ENCODE measurements at places on chromosomes 6 and 20.

DNA sequence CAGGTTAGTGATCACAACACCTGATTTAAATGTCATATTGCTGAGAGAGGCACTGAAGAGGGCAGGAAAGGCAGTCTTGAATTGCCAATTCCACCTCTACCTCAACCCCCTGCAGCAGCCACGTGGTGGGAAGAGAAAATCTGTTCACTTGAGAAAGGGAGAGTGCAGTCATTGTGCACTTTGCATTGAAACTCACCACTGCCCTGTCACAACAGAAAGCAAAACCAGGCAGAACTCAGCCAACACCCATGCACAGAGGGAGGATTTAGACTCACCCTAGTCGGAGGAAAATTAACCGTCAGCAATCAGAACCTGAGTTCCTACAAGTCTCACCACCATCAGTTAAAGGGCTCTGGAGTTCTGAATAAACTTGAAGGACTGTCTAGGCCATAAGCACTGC is 1040.2 kb downstream of the HACE1 start:
- no peak for DNase-seq

DNA sequence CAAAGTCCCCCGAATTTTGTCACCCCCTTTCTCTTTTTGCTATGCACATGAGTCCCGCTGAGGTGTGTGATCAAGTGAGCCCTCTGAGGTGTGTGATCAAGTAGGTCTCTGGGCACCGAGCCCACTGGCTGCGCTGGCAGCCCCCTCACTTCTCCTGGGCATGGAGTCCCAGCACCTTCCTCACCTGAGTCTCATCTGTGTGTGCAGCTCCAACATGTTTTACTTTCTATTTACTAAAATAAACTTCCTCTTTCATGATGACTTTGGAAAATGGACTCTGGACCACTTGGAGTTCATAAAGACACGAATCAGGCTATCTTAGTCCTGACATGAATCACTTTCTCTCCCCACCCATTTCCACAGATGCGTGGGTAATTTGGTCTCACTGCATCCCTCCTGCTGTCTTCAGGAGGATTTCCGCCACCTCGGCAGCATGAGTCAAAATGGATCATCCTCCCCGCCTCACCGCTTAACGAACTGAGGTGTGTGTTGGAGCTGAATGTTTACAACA is 39.8 kb downstream of the PRDM1 start:
- no peak for DNase-seq

DNA sequence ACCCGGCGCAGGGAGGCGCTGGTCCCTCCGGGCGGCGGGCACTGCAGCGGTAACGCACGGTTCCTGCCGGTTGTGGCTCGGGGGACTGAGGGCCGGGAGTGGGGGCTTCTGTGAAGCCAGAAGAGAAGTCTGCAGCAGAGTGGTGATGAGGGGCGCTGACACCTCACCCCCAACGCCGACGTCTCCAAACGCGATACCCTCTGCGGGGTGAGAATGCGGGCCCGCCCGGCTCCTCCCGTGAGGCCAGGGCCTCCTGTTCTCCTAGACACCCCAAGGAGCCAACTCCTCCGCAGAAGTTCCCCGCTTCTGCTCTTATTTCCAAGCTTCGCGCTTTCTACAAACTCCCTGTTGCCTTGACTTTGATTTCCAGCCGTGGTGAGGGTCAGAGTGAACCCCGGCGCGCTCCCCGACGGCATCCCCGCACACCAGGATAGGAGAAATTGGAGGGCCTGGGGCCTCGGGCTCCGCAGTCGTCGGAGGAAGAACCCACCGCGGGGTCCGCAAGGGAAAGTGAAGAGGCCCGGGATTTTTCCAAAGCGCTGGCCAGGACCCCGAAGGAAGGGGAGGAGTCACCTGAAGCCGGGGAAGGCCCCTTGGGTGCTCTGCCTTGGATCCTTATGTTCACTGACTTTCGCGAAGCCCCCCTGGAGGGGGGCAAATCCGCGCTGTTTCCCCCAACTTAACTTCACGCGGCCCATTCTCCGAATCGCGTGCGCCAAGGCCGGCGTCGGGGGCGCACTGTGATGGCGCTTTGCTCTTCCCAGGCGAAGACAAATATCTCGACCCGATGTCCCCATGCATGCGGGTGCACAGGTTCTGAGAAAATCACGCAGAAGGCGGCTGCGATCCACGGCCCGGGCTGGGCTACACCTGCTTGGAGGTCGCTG is 3.1 kb upstream of the INSM1 start:
- no peak for DNase-seq

DNA sequence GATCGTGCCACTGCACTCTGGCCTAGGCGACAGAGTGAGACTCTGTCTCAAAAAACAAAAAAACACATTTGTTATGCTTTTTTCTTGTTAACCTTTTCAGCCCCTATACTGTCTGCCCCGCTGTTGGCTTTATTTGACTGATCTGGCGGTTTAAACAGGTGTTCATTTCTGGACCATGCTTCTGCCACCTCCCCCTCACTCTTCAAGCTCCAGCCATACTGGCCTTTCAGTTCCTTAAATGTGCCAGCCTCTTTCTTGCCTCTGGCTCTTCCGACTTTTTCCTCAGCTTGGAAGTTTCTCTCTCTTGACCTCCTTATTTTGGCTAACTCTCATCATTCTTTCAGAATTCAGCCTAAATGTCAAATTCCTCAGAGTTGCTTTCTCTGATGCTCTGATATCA is 35.2 kb upstream of the TXLNB start:
- DNase-seq, result no peak

DNA sequence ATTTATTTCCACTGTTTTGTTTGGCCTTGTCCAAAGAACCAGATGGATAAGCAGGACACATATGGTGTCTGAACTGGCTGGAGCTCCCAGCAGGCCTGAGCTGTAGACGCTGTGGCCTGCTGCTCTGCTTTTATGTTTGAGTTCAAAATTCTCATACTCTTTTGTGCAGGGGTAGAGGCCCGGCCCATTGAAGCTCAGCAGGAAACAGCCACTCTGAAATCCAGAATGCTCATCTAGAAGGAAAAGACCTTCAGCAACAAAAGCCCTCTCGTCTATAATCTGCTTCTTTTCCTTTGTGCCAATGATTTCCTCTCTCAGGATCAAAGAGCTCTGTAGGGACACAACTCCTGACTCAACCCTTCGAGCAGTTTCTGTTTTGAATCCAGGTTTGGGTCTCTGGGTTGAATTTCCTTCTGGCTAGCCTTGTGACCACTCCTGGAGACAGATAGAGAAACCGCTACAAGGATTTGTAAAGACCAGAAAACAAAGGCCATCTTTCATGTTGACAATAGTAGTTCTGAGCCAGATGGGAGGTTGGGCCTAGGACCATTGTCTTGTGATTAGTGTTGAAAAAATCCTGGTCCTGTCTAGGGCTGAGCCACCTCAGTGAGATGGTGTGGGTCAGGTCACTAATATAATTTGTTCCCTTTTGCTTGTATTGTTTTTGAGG is 446.7 kb downstream of the BCKDHB start:
- DNase-seq, result no peak

GRCh38 chr6:107740496-107741190 is 83.5 kb downstream of the SCML4 start:
- DNase-seq, result no peak

DNA sequence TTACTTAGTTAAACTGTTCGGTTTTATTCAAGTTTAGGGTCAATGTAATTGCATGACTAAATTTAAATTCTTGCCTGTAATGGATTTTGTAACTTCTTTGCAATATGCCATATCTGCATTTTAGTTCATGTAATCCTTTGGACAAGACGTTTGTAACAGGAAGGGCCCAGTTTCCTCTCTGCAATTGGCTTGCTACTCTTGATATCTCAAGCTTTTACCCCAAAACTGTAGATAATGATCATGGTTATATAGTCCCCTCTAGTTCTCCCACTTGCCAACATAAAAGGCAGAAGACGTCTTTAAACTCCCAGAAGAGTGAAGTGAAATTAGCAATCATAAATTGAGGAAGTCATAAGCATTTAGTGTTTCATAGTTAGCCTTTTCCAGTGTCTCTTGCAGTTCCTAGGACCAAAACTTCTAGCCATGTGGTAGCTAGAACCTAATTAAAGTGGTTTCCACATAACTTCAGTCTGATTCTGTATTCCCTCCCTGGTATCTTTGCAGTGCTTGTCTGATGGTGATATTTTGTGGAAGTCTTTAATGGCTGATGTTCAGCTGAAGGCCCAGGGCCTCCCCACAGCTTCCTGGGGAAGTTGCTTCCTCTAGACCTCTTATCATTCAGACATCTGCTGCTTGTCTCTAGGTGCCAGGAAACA is 117.8 kb upstream of the SUPT3H start:
- DNase-seq, result no peak
